ENCODE measurements at places on chromosomes 12 and 14. TPM values are rescaled to one million over a fixed set of nuclear protein-coding genes. Genes with fewer than 3 reads are reported as not detected.

The LALBA gene
- total RNA-seq = not detected

The PTGDR gene
- total RNA-seq = 0.51 TPM

The EID3 gene
- total RNA-seq = 3.8 TPM

- DNase-seq = peak; percentile 81
These were observed 65.6 kb downstream of the TESC start for GRCh38 chr12:117033382-117034221.

DNA sequence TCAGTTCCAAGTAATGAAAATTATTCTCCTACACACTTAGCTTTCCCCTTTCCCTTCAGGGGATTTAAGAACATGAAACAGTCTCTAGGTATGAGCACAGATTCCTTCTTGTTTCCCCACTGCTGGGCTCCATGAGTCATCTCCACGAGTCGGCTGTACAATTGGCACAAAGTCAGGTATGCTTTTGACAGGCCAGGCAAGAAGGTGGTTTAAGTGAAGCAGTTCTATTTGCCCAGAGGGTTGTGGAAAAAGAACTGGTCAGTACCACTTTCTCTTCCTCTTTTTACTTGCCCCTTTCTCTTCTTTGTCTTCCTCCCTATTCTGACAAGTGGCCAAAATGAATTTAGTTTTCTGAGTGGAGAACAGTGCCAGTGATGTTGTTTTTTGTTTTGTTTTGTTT is 16.3 kb downstream of the DYNC1H1 start:
- no peak for DNase-seq

DNA sequence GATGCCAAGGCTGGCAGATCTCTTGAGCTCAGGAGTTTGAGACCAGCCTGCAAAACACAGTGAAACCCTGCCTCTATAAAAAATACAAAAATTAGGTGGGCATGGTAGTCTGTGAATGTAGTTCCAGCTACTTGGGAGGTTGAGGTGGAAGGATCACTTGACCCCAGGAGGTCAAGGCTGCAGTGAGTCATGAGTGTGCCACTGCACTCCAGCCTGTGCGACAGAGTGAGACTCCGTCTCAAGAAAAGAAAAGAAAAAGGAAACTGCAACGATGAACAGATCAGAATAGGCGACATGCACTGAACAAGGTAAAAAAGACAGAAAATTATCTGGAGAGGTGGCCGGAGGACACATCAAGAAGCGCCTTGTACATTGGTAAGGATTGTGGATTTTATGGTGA is 273.7 kb upstream of the AMIGO2 start:
- DNase-seq = no peak

- DNase-seq = no peak
These were observed 40.7 kb downstream of the NEUROD4 start for GRCh38 chr12:55060470-55060869.

- DNase-seq = no peak
These were observed 21.6 kb upstream of the BLTP3B start for GRCh38 chr12:100164153-100164704.
